ENCODE measurements at places on chromosomes 12 and 14. TPM values are rescaled to one million over a fixed set of nuclear protein-coding genes. Genes with fewer than 3 reads are reported as not detected.

The IL26 gene
- not detected for total RNA-seq

The OR4L1 gene
- not detected for total RNA-seq

The KLHDC1 gene
- not detected for total RNA-seq

The APEX1 gene
- 64.0 TPM for total RNA-seq

The KRT6C gene
- total RNA-seq, result not detected
